ENCODE measurements at places on chromosomes 1 and 21. TPM values are rescaled to one million over a fixed set of nuclear protein-coding genes. Genes with fewer than 3 reads are reported as not detected.

Gene NBPF4
- 0.07 TPM for total RNA-seq

Gene CFHR5
- not detected for total RNA-seq

Gene FMO4
- 0.98 TPM for total RNA-seq

Gene RFX5
- 34.1 TPM for total RNA-seq

Gene DNAJB4
- 4.5 TPM for total RNA-seq

Gene CFAP141
- not detected for total RNA-seq

DNA sequence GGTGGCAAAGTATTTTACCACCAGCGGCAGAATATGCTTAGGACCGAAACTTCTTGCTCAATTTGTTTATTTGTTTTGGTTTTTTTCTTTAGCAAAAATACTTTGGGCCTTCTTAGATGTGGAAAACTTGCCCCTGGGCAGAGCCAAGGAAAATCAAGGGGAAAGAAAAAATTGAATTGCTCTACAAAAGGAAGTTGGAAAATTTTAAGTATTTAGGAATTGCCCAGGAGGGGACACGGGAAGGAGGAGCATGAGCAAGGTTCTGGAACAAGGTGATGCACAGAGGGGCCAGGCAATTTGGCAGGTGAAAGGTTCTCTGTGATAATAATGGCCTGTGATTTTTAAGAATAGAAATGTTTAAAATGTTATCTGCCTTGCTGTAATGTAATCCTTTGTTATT is 28.6 kb downstream of the SGIP1 start:
- DNase-seq = no peak

DNA sequence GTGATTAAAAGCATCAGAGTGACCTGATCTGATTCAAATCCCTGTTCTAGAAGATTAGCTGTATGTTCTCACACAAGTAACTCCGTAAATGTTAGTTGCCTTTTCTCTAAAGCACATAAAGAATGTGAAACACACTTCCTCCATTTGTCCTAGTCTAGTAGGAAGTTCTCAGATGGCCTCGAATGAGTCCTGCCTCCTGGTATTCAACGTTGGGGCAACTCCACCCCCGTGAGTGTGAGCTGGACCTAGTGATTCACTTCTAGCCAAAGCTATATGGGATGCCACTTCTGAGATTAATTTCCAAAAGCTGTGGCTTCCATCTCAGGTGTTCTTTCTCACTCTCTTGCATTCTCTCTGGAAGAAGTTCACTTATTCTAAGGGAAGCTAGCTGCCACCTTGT is 267.6 kb downstream of the GPATCH2 start:
- peak; percentile 60 for DNase-seq

GRCh38 chr21:31248598-31248997 is 95.5 kb downstream of the TIAM1 start:
- DNase-seq = peak; percentile 84

DNA sequence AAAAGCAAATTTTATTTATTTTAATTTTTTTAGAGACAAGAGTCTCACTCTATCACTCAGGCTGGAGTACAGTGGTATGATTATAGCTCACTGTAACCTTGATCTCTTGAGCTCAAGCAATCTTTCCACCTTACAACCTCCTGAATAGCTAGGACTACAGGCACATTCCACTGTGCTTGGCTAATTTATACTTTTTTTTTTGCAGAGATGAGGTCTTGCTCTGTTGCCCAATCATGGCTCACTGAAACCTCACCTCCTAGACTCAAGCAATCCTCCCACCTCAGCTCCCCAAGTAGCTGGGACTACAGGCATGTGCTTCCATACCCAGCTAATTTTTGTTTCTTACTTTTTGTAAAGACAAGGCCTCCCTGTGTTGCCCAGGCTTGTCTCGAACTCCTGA is 49.5 kb downstream of the DR1 start:
- no peak for DNase-seq

DNA sequence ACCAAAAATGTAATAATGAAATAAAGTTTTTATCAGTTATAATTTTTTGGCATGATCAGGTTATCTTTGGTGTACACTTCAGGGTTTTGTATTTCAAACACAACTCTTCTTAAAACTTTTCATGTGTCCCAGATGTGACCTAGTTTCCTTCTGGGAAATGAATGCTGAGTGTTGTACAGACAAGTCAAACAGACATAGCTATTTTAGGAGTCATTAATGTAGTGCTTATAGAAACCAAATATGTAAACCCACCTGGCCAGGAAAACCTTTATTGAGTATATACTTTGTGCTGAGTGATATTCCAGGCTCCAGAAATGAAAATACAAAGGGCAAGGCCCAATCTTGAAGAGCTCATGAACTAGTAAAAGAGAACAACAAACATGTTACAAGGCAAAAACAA is 25.9 kb upstream of the HOOK1 start:
- DNase-seq = no peak

DNA sequence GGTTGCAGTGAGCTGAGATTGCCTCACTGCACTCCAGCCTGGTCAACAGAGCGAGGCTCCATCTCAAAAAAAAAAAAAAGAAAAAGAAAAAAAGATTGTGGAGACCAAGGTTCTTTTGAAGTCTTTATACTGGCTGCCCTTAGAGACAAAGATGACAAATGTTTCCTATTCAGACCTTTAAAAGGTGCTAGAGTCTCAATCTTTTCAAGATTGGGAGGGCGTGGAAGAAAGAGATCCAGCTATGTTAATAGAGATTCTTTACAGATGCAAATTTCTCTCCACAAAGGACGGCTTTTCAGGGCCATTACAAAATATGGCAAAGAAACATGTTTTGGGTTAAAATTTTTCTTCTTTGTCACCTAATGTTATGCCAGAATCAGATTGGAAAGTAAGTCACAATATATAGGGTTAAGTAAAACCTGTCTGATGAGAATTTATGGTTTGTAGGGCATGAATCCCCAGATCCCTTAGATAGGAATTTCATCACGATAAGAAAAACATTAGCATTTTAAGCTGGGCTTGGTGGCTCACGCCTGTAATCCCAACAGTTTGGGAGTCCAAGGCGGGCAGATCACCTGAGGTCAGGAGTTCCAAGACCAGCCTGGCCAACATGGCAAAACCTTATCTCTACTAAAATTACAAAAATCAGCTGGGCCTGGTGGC is 13.0 kb upstream of the MORC3 start:
- DNase-seq = no peak

DNA sequence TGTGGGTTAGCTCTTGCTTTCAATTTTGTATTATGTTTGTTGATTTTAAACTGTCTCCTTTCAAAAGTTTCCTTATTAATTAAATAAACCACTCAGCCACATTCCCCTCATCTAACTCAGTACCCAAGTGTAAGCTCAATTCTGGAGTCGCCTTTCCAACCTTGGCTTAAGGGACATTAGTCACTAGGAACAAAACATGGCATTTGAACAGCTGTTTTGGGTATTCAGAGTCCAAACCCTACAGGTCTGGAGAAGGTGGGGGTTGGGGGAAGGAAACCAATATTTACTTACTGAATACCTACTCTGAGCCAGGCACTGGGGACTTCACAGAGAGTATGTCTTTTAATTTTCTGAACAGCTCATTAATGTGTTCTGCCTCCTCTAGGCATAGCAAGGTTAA is 117.2 kb upstream of the JUN start:
- DNase-seq = peak; percentile 61

DNA sequence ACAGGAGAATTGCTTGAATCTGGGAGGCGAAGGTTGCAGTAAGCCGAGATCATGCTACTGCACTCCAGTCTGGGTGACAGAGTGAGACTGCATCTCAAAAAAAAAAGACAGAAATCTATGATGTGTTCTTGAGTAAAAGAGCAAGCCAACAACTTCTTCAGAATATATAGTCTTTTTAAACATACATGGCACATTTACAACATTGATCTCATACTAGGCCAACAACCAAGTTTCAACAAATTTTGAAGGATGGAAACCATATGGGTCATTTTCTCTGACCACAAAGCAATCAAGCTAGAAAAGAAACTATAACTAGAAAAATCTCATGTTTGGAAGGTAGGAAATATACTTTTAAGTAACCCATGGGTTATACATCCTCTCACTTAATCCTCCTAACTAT is 38.3 kb downstream of the PAFAH2 start:
- no peak for DNase-seq

GRCh38 chr1:101389547-101389929 is 152.7 kb downstream of the S1PR1 start:
- no peak for DNase-seq

GRCh38 chr1:4058122-4058521 is 158.1 kb upstream of the C1orf174 start:
- DNase-seq = no peak

- DNase-seq = no peak
Measured at GRCh38 chr1:50913954-50914353, 46.1 kb downstream of the FAF1 start.

GRCh38 chr1:26020330-26020768 is 1.2 kb upstream of the EXTL1 start:
- no peak for DNase-seq

DNA sequence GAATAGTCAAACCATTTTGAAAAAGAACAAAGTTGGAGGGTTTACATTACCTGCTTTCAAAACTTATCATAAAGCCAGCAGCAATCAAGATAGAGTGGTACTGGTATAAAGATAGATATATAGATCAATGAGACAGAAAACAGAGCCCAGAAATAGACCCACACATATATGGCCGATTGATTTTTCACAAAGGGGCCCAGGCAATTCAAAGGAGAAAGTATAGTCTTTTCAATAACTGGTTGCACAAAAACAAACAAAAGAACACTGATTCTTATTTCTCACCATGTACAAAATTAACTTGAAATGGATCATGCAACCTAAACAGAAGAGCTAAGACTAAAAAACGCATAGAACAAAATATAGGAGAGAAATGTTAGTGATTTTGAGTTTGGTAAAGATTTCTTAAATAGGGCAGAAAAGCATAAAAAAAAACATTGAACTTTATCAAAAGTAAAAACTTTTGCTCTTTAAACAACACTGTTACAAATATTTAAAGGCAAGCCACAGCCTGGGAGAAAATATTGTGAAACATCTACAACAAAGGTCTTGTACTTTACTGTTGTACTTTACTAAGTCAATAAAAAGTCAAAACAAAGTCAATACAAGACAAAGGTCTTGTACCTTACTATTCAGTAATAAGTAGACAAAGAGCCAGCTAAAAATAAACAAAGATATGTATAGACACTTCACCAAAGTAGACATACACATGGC is 50.2 kb downstream of the ST3GAL3 start:
- DNase-seq = no peak

- no peak for DNase-seq
Measured at GRCh38 chr1:23509896-23510295, 21.1 kb downstream of the E2F2 start.

DNA sequence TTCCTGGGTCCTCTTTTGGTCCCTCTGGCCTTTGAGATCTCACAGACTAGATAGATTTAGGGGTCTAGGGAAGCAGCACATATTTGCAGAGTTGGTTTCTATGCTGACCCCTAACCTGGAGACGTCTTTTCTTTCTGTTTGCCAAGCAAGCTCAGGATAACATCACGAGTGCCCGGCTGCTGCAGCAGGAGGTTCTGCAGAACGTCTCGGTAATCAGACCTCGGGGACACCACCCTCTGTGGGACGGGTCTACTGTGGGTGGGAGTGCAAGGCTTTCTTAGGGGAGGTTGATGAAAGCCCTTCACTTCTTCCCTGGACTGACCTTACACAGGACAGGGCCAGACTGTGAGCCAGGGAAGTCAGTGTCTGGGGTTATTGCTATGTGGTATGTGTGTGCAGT is 2.9 kb downstream of the IL24 start:
- DNase-seq = no peak

GRCh38 chr1:1628754-1629429 is 3.1 kb upstream of the MMP23B start:
- DNase-seq = peak; percentile 30

- peak; percentile 74 for DNase-seq
Measured at GRCh38 chr1:43668956-43669355, 19.0 kb downstream of the KDM4A start.

DNA sequence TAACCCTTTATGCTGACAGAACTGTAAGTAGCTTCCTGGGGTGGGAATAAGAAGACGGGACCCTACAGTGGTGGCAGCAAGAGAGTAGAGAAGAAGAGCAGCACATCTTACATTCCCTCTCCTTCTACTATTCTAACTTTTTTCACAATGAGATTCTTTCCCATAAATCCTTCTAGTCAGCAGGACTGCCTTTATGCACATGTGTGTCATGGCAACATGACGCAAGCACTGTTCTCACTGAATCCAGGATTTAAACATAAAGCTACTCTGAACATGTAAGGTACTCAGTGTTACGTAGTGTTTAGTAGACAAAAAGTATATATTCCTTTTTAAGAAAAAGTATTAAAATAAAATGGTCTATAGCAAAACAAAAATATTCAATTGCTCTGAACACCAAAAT is 309.7 kb upstream of the LYPLAL1 start:
- DNase-seq = no peak

DNA sequence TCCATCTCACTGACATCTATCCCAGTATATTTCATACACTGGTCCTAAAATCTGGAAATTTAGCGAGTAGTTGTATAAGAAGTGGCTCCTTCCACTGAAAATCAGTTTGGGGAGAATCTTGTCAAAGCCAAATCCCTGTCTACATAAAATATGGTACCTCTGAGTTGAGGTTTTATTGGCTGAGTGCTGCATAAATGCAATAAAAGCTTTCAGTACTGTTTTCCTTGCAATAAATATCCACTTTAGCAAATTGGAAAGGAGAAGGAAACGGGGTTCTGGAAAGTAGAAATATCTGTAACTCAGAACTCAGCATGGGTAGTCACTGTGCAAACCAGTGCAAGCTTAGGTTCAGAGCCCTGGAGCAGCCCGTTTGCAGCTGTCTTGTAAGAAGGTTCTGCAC is 580.2 kb downstream of the SMYD3 start:
- no peak for DNase-seq

GRCh38 chr21:17406202-17406601 is 106.6 kb upstream of the CXADR start:
- no peak for DNase-seq

- DNase-seq = no peak
Measured at GRCh38 chr1:203057911-203058675, 27.7 kb downstream of the MYOG start.

DNA sequence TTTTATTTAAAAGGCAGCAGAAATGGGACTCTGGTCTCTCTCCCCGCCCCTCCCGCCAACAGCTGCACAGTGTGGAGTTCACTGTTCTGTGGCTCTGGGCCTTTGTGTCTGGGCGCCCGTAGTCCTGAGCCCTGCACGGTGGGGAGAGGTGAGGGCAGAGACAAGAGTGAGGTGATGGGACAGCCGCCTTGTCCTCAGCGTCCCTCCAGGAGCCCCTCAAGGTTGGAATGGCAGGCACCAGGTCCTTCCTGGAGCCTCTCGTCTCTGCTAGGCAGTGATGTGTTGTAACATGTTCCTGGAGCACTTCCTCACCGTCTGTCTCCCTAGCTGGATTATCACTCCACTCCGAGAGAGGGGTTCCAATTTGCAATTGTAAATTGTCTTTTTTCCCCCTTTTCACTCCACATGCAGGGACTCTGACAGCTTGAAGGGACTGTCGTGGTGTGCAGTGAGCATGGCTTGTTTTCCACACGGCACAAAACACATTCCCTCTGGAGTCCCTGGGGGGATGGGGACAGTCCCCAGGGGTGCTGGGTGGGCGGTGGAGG is 44.6 kb upstream of the C1orf174 start:
- no peak for DNase-seq

DNA sequence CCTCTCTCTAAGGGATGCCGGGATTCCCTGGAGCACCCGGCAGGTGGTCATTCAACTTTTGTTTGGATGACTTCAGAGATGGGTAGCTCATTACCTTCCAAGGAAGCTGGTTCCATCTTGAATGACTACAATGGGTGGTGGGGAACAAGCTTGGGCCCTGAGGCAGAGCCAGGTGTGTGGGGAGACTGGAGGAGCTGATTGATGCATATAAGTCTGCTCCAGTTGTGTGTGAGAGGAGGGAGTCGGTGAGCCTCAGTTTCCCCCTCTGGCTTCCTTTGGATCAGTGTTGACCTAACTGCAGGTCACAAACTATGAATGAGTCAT is 133.8 kb upstream of the ZBTB40 start:
- DNase-seq = no peak
